ENCODE measurements at places on chromosomes 3 and 15.

DNA sequence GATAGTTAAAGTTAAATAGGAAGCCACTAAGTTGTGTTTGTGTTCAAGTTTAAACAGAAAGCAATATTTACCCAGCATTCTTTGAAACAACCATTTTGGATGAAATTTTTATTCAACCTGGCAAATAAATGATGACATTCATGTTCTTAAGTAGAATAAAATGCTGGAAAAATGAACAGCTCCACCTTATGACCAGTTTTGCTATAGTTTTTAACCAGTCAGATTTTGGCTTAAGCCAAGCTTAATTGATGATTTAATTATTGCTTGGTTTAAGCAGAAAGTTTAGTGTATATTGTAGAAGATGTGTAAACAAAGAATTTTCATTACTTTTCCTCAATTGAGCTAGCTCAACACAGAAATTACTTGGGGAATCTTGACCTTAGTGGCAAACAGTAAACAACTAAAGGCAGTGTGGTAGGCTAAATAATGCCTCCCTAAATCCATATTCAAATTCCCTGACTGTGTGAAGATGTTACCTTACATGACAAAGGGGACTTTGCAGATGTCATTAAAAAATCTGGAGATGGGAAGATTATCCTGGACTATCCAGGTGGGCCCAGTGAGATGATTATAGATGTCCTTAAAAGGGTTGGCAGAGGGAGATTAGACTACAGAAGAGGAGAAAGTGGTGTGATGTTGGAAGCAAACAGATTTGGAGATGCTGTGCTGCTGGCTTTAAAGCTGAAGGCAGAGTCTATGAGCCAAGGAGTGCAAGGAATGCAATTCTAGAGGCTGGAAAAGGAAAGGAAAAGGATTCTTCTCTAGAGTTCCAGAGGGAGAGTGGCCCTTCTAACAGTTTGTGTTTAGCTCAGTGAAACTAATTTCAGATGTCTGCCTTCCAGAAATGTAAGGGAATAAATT is 448.6 kb upstream of the GOLIM4 start:
- DNase-seq, result no peak

DNA sequence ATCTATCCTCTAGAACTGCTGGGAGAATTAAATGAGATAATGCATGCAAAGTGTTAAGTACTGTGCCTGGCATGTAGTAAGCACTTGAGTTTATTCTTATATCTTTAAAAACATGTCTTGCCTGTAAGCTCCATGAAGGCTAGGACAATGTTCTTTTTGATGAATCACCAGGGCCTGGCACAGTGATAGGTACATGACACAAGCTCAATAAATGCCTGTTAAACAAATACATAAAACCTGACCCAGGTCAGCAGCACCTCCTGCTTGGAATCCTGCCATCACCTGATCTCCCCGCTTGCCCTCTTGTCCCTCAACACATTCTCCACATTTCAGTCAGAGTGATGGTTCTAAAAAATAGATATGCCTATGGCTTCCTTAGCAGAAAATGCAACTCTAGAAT is 186.8 kb downstream of the CHST2 start:
- no peak for DNase-seq

DNA sequence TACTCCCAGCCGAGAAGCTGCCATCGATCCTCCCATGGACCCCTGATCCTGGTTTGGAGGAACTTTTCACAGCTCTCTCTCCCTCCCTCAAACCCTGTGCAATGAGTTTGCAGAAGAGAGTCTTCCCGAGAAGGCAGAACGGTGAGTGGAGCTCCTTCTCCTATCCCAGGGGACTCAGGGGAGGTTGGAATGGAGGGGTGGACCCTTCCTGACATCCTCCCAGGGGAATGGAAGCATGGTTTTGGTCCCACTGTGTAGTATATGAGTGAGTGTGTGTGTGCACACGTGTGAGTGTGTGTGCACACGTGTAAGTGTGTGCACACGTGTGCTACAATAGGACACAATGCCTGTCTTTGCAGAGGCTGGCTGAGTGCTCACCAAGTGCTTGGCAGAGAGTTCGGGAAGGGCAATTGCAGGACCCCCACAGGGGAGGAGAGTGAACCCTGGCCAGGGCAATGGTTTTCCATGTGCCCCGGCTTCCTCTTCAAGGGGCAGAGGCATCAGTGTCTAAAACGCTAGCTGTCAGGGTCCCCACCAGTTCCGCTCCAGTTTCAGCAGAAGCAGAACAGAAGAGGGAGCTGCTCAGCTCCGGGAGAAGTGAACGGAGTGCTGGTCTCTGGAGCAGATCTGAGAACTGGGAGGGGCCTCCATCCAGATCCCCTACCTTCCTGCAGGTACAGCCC is 13.8 kb upstream of the IL16 start:
- DNase-seq, result no peak

DNA sequence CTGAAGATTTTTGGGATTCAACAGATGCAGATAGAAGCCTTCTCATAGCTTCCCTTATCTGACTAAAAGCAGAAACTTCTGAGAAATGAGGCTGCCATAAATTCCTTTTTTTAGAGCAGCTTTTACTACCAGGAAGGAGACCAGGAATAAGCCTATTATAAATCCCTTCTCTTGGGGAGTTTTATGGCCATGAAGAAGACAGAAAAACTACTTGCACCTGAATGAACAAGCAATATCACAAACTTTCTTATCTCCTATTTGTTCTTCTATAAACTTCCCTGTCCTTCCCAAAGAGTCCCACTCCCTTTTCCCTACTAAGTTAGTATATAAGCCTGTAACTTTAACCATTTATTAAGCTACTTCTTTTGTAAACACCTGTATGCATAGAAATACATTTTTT is 603.1 kb downstream of the NSUN3 start:
- no peak for DNase-seq
